Ureter (tissue), 1 donor: ENCODE measurements at places on chromosomes 4 and X.

DNA sequence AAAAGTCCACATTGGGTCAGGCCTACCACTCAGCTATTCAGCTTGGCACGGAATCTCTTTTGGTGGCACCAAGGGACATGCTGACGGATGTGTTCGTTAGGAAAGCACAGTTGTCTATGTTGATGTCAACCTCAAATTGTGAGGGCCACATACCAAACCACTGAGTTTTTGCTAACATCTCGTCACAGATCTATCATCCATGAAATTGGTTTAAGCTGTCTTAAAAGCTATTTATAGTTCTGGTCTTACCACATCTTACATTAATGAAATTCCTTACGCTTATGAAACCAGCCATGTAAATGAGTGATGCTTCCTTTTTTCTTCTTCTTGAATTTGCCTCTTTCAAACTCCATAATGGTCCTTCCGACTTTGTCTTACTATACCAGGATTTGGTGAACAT lies 101.5 kb downstream of the MGST2 start:
- no peak for DNase-seq

GRCh38 chr4:74544655-74545361 lies 99.9 kb downstream of the AREG start:
- DNase-seq = no peak

DNA sequence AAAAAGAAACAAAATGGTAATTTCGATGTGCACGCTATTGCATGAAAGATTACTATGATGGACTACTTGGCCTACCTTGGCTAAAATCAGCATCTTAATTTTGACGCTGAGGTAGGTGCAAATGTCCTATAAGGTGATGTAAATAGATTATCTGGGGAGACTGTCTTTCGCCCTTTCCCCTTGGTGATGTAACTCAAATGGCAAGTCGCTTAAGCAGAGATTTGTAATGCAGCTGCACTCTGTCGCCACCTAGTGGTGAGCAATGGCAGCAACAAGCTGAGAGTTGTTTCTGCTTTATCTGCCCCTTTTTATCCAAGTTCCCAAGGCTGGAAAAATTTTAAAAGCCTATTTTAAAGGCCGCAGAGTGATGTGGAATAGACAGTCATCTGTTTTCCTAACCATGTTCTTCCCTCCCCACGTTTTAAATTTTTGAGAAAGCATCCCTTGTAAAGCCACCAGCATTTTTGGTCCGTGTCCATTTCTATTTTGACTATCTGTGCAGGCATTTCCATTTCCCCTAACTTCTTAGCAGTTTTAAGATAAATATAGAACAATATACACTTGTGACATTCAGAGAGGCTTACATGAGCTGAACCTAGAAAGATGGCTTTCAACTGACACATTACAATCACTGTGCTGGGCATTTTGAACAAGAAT lies 62.4 kb upstream of the PDLIM3 start:
- DNase-seq = peak; percentile 76

GRCh38 chrX:110966839-110967238 lies 129.2 kb upstream of the PAK3 start:
- DNase-seq = no peak

DNA sequence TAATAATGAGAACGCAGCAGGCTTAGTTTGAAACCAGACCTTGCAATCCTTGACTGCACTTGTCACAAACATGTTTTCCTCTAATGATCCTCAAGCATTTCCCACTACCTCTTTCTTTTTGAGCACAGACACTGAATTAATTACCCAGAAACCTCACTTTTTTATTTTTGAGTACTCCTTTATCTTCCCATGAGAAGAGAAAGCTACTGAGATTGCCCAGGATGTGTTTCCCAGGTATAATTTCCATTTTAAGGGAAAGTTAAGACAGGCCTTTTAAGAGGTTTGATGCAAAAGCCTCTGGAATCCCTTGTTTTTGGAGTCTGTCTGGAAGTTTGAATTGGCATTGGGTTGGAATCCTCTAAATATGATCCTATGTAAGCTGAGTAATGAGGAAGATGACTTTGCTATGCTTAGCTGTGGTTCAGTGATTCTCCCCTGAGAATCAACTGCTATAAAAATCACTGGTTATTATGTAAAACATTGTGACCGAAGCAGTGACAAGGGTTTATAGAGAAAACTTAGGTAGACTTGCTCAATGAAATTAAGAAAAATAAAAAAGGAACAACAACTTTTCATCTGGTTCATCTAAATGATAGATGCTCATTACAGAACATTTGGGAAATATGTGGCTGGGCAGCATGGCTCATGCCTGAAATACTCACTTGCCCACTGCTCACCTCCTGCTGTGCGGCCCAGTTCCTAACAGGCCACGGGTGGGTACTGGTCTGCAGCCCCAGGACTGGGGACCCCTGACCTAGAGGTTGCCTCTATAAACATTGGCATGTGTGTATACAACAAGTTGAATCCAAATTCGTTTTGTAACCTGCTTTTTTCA lies 10.8 kb upstream of the RHOH start:
- no peak for DNase-seq

DNA sequence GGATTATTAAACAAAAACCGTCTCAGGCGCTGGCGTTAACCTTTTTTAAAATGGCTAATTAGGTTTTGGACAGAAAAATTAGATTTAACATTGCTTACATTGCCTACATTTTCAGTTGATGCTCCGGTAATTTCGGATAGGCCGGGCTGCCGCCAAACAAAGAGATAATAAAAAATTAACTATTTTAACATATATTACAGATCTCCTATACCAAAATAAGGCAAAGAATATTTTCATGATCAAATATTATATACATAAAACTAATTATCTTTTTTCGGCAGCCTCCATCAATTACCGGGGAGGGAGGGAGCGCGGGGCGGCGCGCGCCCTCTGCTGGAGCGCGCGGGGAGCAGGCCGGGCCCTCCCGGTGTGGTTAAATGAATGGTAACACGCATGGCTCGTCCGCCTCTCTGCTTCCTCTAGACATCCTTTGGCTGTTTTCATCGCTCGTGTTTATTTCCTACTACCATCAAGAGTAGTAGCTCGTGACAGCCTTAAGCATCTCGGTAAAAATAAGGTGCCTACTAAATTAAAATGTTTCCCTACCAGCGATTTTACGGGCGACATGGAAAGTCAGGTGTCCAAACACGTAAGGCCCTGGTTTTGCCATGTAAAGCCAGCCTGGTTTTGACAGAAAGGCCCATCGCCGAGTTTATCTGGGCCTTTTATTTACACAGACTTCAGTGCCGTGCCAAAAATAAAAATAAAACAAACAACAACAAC lies 52.4 kb upstream of the TMEM33 start:
- DNase-seq = no peak

- DNase-seq = no peak
Observed at GRCh38 chr4:125331116-125331515, 16.4 kb downstream of the FAT4 start.

- no peak for DNase-seq
Observed at GRCh38 chr4:125484912-125485311, 170.2 kb downstream of the FAT4 start.

GRCh38 chrX:120839491-120839890 lies 36.2 kb downstream of the CT47B1 start:
- no peak for DNase-seq

- no peak for DNase-seq
Observed at GRCh38 chrX:65696613-65697012, 29.2 kb downstream of the MSN start.
